Activated T-cell treated with anti-CD3 and anti-CD28 coated beads, Interleukin-2, amount 50 U/mL, for 24 hours (primary cell): ENCODE measurements at places on chromosomes 12 and 14.
A peak's percentile ranks its signal among the peaks of the same experiment; 100 is the strongest.

DNA sequence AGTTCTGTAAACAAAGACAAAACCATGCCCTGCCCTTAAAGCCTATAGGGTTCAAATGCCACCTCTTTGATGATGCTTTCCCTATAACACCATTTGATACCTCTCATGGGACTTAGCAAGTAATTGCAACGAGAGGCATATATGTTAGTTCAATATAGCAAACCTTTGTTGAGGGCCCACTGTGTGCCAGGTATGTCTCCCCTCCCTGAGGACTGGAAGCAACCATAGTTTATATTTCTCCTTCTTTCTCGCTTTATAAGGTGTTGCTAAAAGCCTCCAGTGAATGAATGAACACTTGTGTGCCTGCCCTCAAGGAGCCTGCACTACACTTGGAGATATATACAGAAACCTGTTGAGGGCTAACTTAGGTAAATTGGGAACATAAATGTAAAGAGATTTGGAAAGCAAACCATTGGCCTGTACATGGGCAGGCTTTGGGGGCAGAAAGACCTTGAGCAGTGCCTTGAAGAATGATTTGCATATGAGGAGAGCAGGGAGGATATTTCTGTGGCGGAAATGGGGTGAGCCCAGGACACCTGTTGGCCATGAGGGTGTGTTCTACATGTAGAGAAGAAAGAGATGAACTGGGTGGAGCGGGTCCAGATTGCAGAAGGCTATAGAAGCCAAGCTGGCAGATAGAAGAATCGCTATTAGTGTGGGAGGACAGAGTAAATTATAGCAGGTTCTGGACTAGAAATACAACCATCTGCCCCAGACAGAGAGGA, 1.8 kb upstream of the CKAP4 start:
- no peak for DNase-seq

- no peak for DNase-seq
Observed at GRCh38 chr12:94205822-94206221, 57.4 kb downstream of the PLXNC1 start.

- DNase-seq = no peak
Observed at GRCh38 chr14:21711360-21711961, 37.8 kb upstream of the OR4E1 start.

DNA sequence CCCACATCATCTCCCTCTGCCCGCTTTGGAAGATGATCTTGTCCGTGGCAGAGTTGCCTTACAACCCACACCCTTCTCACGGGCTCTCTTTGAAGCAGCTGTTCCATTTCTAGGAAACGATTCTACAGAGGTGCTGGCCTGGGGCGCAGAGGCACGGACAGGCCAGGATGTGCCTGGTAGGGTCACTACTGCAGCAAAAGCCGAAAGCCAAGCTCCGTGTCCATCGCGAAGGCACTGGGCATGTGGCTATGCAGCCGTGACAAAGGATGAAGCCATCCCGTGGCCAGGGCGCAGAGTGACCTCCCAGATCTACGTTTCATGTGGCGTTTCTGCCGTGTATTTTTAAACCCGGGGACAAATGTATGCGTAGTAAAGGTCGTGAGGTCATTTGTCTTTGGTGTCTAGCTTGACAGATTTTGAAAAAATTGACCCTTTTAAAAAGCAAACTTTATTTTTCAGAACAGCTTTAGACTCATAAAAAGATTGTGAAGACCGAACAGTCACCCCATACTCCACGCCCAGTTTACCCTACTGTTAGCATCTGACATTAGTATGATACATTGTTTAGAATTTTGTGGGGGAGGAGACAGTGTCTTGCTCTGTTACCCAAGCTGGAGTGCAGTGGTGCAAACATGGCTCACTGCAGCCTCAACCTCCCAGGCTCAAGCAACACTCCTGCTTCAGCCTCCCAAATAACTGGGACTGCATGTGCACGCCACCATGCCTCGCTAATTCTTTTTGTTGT, 40.4 kb upstream of the NCOR2 start:
- no peak for DNase-seq

DNA sequence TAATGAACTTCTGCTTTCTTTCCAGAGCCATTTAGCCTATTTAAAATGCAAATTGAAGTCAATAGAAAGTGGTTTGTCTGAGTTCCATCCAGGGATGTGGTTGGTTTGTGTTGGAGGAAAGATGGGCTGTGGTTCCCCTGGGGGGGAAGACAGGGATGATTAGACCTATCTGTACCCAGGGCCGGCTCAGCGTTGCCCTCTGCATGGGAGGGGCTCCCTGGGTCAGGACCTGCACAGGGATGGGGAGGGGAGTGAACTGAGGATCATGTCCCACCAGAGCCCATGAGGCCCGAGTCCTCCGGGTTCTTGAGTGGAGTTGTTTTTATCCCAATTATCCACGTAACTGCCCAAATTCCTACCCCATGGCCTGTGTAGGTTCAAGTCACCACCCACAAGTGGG, 76.9 kb upstream of the SFSWAP start:
- DNase-seq = no peak

- no peak for DNase-seq
Observed at GRCh38 chr12:105252901-105253300, 16.9 kb upstream of the APPL2 start.

DNA sequence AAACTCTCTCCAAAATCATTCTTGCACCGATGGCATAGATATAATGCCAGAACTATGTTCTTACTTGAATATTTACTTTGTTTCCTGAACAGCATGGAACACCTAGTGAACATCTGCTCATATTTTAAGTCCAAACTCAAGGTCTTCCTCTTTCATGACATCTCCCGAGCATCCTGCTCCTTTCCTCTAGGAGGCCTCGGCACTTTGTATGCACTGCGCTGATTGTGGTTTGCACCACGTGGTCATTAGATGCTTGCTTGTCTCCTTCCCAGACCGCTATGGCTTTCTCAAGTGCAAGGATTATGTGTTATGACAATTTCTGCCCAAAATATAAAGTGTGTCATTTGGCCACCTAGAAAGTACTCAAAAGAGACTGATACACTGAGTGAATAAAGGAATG, 912.0 kb downstream of the GALC start:
- no peak for DNase-seq

DNA sequence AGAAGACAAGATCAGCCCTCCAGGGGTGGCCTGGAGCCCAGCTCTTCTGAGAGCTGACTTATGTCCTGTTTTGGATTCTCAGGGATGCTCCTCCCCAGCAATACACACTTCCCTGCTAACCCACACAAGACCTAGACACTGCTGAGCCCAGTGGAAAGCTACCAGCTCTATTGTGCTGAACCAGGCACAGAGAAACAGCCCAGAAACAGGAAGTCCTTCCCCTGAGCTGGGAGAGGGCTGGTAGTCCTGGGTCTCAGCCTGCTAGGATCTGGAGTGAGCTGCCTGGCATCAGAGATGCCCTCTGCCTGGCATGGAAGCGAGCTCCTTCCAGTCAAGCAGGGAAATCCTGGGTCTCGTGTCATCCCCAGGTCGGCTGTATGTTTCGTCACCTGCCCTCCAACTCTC, 1.2 kb upstream of the LAG3 start:
- no peak for DNase-seq

DNA sequence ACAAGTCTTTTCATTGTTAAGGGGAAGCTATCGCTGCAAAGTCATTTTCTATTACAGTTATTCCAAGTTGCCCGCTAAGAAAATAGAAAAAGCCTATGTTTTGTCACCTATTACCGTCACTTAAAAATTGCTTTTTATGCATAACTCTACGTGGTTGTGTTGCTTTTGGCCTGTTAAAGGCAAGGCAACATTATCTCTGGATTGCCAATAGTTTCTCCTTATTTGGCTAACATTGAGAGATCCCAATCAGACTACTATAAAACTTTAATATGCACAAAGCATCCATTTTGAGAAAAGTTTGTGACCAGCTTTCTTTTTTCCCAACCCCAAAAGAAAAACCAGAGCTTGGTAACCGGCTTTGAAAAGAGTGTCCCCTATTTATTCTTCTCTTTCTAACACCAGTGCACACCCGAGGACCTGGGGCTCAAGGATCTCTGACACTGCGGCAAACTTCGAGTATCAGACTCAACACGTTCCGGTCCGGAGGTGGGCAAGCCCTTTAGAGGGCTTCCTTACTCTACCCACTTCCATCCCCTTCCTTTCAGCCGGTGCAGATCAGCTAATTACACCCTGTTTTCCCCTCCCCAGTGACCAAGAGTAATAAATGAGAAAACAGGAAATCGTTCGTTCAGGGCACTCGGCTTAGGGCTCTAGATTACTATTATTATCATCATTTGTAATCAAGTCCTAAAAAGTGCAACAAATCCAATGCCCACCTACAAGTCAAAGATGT, 1.2 kb downstream of the PPP1R12A start:
- DNase-seq = no peak

DNA sequence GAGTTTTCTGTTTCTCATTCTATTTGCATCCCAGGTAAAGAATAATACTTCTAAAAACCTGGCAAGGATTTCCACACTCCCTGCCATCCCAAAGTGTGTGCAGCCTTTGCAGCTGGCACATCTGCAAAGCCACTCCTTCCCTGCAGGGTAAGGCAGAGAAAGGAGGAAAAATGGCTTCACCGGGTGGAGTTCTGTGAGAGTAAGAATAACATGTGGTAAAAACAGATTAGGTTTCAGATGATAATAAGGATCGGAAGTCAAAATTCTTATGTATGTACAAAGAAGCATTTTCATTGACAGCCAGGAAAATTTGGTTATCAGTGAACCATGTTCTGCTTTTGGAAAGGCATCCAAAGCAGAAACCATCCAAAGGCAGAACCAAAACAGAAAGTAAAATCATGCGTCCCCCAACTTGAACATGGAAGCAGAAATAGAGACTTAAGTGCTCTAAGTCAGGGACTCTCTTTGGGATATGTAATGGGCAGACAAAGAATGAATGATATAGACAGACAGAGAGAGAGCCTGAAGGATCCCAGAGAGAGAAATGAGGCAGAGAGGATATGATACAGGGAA, 192.6 kb upstream of the CCDC196 start:
- DNase-seq = no peak

DNA sequence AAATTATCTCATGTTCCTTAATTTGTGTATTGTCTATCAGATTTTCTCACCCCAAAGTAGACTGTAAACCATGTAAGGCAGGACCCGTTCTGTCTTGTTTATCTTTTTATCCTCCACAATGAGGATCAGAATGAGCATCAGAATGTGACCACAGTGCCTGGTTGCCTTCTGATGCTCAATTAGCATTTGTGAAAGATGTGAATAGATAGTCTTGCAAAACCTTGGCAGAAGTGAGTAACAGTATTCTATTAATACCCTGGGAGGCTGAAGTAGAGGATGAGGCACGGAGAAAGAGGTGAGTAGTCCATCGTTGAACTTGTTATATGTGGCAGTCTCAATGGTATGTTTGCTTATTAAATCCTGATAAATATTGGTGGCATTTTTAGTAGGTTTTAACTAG, 781.4 kb downstream of the NRXN3 start:
- no peak for DNase-seq

GRCh38 chr14:30958555-30959407, 66.7 kb upstream of the AP4S1 start:
- DNase-seq = no peak

DNA sequence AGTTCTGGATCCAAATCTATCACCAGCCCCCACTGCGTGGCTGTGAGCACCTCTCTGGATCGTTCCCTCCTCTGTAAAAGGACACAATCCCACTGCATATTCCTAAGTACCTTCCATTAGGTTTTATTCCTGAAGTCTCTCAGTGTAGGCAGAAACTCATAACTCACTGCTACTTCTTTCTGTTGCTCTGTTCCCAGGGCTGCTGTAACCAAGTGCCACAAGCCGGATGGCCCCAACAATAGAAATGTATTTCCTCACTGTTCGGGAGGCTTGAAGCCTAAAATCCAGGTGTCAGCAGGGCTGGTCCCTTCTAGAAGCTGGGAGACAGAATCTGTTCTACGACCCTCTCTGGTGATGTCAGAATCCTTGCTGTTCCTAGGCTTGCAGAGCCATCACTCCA, 24.9 kb downstream of the FOXN3 start:
- DNase-seq = no peak

DNA sequence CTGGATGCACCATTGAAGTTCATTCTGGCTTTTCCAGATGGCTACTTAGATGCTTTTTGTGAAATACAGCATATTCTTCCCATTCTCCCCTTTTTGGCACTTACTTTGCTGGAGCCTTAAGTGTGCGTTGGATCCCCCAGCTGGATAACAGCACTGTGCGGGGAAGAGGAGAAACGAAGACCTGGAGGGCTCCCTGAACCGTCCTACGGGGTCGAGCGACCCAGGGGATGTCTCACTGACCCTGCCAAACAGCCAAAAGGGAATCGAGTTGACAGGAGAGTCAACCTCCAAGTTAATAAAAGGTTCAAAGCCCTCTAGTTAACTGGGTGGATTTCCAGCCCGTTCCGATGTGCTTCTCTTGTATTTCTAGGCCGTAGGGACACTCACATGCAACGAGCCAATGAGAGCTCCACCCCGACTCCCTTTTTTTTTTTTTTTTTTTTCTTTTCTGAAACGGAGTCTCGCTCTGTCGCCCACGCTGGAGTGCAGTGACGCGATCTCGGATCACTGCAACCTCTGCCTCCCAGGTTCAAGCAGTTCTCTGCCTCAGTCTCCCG, 1.0 kb upstream of the CAMKK2 start:
- peak; percentile 72 for DNase-seq

DNA sequence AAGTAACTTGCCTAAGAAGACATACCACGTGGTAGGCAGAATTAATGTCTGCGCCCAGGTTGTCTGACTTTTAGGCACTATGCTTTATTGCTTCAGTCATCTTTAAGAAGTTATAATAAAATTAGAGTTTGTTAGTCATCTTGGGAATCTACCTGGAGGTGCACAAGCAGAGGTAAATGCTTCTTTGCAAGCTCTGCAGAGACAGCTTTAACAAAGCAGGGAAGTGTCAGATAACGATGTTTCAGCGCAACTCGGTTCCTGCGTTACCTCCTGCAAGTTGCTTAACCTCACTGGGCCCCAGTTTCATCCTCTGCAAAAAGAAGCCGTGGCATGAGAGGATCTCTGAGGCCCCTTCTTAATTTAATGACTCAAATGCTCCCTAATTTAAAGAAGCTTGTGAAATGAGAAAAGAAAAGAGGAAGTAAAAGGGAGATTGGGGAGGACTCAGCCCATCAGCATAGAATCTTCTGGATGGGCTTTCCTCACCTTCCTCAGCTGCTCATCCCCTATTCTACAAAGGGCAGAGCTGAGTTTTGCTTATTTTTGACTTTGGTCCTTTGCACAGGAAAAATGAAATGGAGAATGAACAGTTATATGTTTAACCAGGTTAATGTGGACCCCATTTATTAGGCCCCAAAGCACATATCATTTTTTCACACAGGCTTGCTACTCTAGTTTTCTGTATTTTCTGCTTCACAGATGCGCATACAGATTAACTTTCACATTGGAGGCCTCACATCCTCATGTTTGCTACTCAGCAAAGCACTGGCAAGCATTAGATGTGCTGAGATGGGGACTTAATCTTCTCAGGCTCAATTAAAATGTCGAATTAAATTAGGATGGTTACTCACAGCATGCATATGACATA, 5.1 kb downstream of the ARHGDIB start:
- DNase-seq = peak; percentile 60
